Fibroblast of skin of abdomen (primary cell): ENCODE measurements at places on chromosomes 3 and 15.
A peak's percentile ranks its signal among the peaks of the same experiment; 100 is the strongest.

DNA sequence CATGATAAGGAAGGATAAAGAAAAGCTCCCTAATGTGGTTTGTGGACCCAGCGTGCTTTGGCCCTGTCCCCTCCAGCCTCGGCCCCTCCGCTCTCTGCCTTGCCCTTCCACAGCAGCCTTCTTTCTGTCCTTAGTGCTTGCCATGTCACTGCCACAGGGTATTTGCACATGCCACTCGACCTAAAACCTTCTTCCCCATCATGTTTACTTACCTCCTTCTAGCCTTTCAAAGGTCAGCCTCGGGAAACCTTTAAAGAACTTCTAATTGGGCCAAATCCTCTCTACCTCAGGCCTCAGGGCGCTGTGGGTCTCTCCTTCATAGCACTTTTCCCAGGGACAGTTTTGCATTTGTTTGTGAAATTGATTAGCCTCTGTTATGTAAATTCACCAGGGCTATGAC, 73.0 kb downstream of the SCN11A start:
- no peak for DNase-seq

- DNase-seq, result no peak
Measured at GRCh38 chr3:135908225-135908624, 57.3 kb upstream of the PPP2R3A start.

GRCh38 chr3:160883373-160883772, 127.3 kb downstream of the PPM1L start:
- no peak for DNase-seq

DNA sequence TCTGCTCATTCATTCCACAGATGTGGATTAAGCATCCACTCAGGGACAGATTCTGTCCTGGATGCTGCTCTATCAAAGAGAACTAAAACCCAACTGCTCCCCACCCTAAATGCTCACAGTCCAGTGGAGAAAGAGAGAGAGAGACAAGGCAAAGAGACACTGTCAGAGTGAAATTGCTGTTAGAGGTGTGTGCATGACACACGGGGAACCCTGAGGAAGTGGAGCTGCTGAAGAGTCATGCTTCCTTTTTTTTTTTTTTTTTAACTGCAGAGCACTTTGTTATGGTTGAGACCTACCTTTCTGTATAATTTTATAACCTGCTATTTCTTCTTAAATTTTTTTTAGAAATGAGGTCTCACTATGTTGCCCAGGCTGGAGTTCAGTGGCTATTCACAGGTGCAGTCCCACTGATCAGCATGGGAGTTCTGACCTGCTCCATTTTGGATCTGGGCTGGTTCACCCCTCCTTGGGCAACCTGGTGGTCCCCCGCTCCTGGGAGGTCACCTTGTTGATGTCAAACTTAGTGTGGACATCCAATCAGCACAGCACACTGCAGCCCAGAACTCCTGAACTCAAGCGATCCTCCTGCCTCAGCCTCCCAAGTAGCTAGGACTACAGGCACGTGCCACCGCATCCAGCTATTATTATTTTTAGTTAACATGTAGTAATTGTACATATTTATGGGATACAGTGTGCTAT, 18.2 kb upstream of the PSTPIP1 start:
- no peak for DNase-seq

- DNase-seq, result no peak
Measured at GRCh38 chr3:10848261-10848660, 32.2 kb downstream of the SLC6A11 start.

DNA sequence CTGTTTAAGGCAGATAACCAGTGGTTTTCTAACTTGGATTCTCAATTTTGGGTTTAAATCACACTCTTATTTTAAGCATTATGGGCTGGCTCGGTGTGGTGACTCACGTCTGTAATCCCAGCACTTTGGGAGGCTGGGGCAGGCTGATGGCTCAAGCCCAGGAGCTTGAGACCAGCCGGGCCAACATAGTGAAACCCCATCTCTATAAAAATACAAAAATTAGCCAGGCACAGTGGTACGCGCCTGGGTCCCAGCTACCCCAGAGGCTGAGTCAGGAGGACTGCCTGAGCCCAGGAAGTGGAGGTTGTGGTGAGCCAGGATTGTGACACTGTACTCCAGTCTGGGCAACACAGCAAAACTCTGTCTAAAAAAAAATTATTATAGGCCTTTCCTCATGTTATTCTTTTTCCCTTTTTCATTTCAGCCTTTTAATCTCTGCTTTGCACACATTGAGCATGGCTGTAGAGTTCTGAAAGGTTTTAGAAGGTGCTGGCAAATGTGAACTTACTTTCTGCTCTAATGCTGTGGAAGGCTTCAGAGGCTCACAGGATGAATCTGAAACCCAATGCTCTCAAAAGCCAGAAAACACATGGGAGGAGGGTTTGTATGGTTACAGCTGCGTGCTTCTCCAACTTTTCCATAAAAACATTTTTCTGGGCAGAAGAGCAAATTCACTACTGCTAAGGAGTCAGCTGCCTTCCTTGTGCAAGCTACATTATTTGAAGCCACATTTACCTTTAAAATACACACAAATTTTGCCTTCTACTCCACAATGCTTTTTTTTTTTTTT, 32.5 kb downstream of the CHAC1 start:
- peak; percentile 38 for DNase-seq

DNA sequence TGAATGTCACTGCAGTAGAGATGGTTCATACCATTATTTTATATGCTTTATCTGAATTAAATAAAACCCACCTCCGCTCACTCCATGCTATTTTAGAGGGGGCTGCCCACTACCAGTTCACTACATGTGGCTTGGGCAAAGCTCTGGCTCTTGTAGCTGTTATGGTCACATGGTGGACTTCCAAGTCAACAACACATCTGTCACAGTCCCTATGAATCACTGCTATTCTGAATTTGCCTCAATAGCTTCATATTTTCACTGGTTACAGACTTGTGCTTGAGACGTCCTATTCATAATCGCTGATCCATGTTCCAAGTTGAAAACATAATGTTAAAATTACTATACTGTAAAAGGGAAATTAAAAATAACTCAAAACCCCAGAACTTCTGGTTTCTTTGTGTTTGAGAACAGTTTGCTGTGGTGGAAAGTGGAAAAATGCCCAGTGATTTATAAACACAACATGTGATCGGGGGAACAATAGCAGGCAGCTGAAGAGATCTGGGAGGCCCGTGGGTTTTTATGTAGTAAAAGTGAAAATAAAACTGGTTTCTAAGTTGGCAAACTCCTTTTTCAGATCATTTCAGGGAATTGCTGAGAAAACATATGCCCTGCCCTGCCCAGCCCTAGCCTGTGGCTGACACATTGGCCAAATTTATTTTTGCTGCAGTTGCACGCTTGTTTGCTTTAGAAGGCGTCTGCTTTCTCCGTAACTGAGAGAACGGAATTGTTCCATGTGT, 128.8 kb upstream of the PRR23C start:
- peak; percentile 4 for DNase-seq

DNA sequence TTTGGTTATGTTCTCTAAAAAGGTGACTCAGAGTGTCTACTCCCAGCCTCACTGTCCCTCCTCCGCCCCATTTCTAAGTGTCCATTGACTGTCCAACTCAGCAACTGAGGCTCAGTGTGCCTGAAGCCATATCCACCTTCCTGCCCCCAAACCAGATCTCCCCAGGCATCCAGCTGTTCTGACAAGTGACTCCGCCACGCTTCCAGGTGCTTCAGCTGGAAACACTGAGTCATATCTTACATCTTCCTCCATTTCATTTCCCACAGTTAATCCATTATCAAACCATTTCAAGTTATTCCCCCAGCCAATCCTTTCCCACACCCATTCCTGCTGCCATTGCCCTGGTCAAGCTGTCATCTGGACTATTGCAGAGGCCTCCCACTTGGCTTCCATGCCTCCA, 17.1 kb downstream of the MAGEF1 start:
- no peak for DNase-seq

GRCh38 chr15:31516440-31516839, 189.8 kb downstream of the KLF13 start:
- no peak for DNase-seq

GRCh38 chr3:34185301-34185700, 386.9 kb downstream of the PDCD6IP start:
- DNase-seq, result no peak

DNA sequence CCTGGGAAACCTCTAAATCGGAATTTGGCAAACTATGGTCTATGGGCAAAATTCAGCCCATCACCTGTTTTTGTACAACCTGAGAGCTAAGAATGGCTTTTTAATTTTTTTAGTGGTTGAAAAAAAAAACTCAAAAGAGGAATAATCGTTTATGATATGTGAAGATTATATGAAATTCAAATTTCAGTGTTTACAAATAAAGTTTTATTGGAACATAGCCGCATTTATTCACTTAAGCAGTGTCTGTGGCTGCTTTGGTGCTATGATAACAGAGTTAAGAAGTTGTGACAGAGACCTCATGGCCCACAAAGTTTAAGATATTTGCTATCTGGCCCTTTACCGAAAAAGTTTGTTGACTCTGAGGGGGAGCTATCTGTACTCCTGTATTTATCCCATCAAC, 36.4 kb upstream of the LACTB start:
- DNase-seq, result no peak

DNA sequence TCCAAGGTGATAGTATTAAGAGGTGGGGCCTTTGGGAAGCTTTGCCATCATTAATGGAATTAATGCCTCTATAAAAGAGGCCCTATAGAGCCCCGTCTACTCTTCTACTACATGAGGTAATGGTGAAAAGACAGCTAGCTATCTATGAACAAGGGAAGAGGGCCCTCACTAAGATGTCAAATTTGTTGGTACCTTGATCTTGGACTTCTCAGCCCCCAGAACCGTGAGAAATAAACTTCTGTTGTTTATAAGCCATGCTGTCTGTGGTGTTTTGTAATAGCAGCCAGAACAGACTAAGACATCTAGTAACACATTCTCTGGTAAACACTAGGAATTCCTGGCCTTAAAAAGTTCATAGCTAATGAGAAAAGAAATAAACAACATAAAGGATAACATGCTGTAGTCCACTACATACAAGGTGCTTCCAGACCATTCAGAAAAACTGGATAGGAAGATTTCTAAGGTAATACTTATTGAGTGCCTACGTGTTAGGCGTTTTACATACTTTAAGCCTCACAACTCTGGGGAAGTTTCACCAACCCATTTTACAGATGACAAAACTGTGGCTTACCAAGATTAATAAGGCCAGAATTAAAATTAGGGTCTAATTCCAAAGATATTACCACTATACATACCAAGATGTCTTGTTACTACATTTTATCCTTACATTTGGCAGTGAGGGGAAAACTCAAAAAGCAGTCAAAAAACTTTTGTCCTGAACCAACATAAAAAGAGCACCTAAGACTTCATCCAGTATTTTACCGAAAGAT, 3.2 kb downstream of the UBE3A start:
- DNase-seq, result no peak

GRCh38 chr3:177683586-177683985, 486.3 kb upstream of the TBL1XR1 start:
- no peak for DNase-seq

- DNase-seq, result peak; percentile 59
Measured at GRCh38 chr15:80105595-80105994, 46.1 kb downstream of the ZFAND6 start.

DNA sequence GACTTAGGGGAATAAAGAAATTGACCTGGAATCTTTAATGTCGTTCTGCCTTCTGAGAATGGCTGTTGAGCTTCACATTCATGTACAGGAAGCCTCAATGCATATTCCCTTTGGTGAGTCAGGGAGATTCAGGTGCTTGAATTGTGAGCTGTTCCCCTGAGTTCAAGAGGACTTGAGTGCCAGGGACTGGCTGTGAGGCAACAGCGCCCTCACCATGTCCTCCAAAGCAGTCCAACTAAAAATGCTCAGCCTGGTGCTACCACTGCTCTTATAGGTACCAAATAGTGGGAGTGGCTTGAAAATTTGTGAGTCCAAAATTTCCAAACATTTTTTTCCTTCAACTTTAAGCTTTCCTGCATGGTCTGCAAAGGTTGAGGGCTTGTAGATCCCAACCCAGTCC, 54.1 kb downstream of the LEO1 start:
- no peak for DNase-seq

DNA sequence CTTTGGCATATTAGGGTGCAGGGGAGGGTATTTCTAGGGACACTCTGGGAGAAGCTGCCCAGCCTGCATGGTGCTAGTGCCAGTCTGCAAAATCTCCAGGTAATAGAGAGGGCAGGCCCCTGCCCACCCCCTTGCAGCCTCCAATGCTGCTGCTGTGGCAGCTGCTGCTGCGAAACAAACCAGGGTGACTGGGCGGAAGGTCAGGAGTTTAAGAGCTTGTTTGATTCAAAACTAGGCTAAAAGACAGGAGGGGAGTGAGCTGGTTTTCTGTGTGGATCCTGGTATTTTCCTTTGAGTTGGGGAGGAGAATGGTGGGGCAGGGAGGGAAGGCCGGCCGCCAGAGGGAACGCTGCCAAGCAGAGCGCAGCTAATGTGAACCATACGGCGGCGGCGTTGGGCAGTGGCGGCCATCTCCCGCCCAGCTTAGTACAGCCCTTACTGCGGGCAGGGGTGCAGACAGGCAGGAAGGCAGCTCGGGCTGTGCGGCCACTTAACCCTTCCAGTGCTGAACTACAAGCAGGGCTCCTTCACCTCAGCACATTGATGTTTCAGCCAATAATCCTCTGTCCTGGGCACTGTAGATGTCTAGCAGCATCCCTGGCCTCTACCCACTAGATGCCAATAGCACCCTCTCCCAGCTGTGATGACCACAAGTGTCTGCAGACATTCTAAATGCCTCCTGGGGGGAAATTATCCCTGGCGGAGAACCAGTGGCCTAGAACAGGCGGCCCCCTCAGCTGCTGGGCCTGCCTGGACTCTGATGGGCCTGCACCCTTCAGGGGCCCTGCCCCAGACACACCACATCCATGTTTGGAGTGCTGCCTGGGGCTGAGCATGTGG, 125.7 kb downstream of the EEFSEC start:
- peak; percentile 93 for DNase-seq

DNA sequence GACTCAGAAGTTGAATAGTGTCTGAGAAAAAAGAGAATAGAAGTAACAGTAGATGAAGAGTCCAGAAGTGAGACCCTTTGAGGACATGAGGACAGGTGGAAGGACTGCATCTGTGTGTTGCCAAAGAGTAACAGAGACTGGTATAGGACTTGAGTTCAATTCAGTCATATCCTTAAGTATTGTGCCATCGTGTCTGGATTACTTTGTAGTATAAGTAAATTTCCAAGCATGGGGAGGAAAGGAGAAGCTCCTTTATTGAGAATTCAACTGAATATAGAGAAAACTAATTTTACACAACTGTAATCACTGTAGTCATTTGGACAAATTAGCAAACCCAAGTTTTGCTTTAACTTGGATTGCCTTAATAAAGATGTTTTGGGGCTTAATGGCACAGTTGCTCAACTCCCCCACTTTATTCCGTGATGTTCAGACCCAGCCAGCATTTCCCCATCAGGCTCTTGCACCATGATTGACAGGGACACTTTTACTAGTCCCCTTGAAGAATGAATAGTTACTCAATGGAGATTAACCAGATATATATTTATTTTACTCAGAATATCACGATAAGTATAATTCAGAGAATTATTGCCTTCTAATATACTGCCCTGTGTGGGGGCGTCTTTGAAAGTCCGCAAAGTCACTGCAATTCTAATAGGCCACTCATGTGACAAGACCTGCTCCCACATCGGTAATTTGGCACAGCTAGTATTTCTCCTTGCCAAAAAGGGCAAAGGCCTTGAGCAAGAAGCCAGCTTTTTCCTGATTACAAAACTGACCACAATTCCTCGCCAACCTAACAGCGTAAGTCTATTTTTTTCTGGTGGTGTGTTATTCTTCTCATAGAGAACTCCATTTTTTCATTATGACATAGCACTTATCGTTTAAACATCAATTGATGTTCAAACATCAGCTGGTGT, 61.3 kb downstream of the PPARG start:
- DNase-seq, result no peak
